Adrenal gland (tissue), 19 donors: ENCODE measurements at places on chromosomes 5 and 9. TPM values are rescaled to one million over a fixed set of nuclear protein-coding genes. Genes with fewer than 3 reads are reported as not detected.
A peak's percentile ranks its signal among the peaks of the same experiment; 100 is the strongest.

GRCh38 chr9:78023003-78023741 lies 8.4 kb downstream of the GNAQ start:
- H3K27ac ChIP-seq = peak overlapping the region; percentile 38
- no peaks in the 10 kb centered on the region for H3K27me3 ChIP-seq
- no peak for DNase-seq
- H3K4me3 ChIP-seq = no peak overlapping the region

DNA sequence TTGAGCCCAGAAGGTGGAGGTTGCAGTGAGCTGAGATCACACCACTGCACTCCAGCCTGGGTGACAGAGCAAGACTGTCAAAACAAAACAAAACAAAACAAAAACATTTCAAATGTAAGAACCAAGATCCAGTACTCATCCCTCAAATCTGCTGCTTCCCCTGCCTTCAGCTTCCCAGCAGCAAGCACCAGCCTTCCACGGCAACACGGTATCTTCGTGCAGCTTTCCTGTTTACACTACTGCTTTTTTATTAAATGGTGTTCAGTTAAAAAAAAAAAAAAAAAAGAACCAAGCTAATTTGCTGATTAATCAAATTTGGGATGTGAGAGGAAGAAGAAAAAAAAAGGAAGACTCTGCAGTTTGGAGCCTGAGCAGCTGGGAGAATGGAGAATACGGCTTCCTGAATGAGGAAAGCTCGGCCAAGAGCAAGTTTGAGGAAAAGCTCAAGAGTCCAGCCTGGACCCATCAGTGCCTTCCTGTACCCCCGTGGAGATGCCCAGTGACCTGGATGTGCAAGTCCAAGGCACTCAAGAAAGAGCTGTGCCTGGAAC lies 28.0 kb upstream of the SLC2A8 start:
- DNase-seq = peak; percentile 17
- H3K4me1 ChIP-seq = no peaks in the 10 kb centered on the region
- peak overlapping the region; percentile 26 for H3K27ac ChIP-seq
- no peaks in the 10 kb centered on the region for H3K27me3 ChIP-seq

- no peaks in the 10 kb centered on the region for H3K27me3 ChIP-seq
- H3K27ac ChIP-seq = no peak overlapping the region
- H3K4me1 ChIP-seq = no peaks in the 10 kb centered on the region
- H3K4me3 ChIP-seq = no peak overlapping the region
Measured at GRCh38 chr5:160456480-160457177, 35.0 kb downstream of the PTTG1 start.

DNA sequence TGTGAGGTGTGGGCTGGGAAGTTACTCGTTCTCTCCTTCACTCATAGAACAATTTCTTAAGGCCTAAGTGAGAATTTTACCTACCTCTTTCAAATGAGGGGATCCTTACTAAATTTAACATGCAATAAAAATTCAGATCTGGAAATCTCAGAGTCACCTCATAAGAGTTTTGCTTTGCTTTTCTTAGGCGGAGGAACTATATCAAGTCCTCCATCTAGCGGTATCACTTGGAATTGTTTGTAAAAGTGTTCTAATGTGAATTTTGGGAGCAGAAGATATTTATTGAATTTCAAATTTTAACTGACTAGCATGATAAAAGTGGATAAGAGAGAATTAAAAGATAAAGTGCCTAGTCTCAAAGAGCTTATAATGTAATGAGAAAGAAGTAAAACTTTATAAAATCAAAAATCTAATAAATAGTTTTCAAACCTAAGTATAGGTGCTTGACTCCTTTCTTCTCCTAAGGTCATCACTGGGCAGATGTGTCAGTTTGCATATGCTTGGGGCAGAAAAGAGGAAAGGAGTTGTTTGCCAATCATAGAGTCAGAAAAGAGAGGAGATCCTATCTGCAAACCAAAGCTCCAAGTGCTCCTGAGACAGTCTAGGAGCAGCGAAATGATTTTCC lies 145.7 kb upstream of the DAB2 start:
- H3K4me3 ChIP-seq = no peak overlapping the region
- no peak for DNase-seq
- H3K27me3 ChIP-seq = no peaks in the 10 kb centered on the region
- H3K36me3 ChIP-seq = no peaks in the 10 kb centered on the region
- no peaks in the 10 kb centered on the region for H3K4me1 ChIP-seq
- no peak overlapping the region for H3K27ac ChIP-seq

The RCL1 gene
- 22.6 TPM for polyA plus RNA-seq

The UAP1L1 gene
- polyA plus RNA-seq = 15.9 TPM

The GABRB2 gene
- polyA plus RNA-seq = 1.0 TPM
